ENCODE measurements at places on chromosomes 6 and 20.

DNA sequence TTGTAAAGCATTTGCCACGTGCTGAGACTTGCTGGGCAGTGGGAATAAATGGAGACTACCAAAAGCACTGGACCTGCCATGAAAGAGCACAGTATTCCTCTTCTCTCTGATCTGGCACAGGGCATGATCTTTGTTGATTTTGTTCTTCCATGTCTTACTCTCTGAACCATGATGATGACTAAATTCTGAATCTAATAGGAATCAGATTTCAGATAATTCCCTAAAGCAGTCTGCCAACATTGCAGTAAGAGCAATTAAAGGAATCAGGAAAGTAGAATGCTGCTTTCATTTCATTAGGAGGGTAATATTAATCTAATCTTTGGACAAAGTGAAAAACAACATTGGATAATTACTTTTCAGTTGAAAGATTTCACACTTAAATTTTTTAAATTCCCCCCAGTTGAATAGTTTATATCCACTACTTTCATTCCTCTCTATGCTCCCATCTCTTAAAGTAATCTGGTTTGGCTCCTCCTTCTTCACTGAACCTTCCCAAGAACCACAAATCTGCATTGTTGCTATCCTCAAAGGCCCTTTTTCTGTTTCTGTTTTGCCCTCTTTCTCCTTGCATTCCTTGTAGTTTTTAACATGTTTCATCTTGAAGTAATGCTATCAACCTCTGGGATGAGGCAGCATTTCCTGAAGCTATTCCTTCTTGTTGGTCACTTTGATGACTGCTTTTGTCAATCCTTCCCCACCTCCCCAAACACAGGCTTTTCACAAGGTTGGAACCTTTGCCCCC is 243.2 kb upstream of the TENT5A start:
- DNase-seq, result peak; percentile 78

- no peak for DNase-seq
Observed at GRCh38 chr6:134623401-134623800, 305.5 kb upstream of the SGK1 start.

- no peak for DNase-seq
Observed at GRCh38 chr6:108171918-108172516, 6.2 kb downstream of the NR2E1 start.

DNA sequence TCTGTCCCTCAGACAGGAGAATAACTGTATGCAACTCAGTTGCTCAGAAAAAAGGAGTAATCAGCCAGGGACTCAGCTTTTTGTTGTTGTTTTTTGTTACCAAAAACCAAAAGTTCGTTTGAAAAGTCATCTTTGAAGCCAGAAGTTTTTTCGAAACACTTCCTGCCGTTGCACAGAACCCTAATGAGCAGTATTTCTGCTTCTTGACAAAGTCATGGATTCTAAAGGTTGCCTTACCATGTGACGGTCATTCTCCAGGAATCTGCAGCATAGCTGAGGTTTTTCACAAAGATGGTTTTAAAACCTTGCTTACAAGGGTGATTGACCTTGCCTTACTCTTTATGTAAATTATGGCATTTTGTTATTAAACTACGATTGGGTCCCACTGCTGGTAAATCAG is 1.9 kb downstream of the RAB32 start:
- peak; percentile 54 for DNase-seq

GRCh38 chr6:17297271-17298080 is 16.3 kb downstream of the RBM24 start:
- no peak for DNase-seq

GRCh38 chr6:38234934-38235682 is 404.6 kb downstream of the BTBD9 start:
- DNase-seq, result no peak

DNA sequence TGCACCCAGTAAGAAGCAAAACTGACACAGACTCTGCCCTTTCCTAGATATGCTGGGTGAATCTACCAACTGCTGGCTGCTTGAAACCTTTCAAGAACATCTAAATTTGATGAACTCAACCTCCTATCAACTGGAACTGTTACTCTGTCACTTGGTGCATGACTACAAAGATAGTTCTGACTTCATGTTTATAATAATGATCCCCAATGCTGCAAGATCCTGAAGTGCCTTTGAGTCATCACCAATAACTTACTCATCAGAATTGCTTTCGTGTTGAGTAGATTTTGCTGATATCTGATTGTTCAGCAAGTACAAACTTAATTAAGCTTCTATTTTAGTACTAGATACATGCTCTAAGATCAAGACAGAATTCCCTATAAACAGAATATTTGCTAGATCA is 100.2 kb upstream of the ARMC2 start:
- no peak for DNase-seq
